ENCODE measurements at places on chromosomes 5 and 9. TPM values are rescaled to one million over a fixed set of nuclear protein-coding genes. Genes with fewer than 3 reads are reported as not detected.

GRCh38 chr9:115104908-115105307 lies 13.0 kb downstream of the TNC start:
- DNase-seq: no peak

DNA sequence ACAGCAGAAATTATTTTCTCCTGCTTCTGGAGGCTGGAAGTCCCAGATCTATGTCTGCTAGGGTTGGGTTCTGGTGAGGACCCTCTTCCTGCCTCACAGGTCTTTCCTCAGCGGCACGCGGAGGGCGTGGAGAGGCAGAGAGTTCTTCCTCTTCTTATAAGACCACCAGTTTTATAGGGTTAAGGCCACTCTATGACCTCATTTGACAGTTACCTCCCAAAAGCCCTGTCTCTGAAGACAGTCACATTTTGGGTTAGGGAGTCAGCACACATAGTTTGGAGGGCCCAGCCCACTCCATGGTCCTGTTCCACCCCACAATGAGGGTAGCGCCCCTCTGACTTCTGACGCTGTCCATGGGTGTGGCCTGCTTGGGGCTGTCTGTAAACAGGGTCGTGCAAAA lies 46.7 kb downstream of the TRIP13 start:
- DNase-seq: no peak

The WWC1 gene
- 1.0 TPM for polyA plus RNA-seq

The FOXD4L6 gene
- not detected for polyA plus RNA-seq

GRCh38 chr9:133352635-133353340 lies 3.5 kb downstream of the SURF1 start:
- DNase-seq: no peak

The CBY3 gene
- 0.61 TPM for polyA plus RNA-seq

GRCh38 chr5:57102905-57103255 lies 71.0 kb upstream of the GPBP1 start:
- no peak for DNase-seq

DNA sequence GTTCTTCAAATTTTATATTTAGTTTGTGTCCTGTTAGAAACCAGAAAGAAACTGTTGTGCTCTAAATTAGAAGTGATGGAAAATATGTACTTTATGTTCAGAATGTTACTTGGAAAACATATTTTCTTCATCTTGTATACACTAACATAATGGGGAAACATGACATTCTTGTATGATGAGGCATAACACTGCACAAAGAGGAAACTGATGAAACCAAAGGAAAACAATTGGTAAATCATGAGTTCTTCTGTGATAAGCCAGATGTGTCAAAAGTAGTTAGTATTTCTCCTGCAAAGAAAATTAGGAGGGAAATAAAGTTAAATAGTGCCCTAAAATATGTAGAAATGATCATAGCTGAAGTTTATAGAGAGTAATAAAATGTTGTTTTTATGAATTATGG lies 111.1 kb upstream of the FBN2 start:
- DNase-seq: no peak

The GRM6 gene
- polyA plus RNA-seq: 0.72 TPM

The LHX2 gene
- 2.0 TPM for polyA plus RNA-seq

GRCh38 chr9:123823194-123823947 lies 106.6 kb downstream of the DENND1A start:
- DNase-seq: no peak

The CNTNAP3B gene
- polyA plus RNA-seq: 6.3 TPM

The KIF4B gene
- polyA plus RNA-seq: not detected

DNA sequence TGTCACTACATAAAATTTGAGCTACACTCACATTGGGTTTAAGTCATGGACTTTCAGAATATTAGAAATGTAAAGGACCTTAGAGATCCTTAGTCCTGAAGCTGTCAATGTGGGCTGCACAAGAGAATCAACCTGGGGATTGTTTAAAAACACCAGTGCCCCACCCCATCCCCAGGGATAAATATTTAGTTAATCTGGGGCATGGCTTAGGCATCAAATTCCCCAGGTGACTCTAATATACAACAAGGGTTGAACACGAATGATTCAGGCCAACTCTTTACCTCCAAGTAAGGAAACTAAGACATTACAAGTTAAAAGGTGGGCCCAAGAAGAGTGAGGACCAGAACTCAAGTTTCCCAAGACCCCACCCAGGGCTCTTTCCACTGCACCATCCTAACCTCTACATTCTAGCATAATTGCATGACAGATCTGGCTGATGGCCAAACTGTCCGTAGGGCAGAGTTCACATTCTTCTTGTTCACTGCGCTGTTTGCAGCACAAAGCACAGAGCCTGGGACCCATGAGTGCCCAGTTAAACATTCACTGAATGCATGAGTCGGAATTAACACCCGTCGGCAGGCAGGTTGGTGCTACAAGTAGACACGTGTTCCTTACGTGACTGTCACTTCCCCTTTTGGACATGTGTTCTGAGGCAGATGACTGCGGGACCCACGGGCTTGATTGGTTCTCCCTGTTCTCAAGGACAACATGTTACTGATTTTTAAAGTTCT lies 25.2 kb downstream of the CYFIP2 start:
- no peak for DNase-seq

GRCh38 chr9:16282216-16282615 lies 588.3 kb downstream of the BNC2 start:
- no peak for DNase-seq

The PCDHA3 gene
- polyA plus RNA-seq: 0.18 TPM

DNA sequence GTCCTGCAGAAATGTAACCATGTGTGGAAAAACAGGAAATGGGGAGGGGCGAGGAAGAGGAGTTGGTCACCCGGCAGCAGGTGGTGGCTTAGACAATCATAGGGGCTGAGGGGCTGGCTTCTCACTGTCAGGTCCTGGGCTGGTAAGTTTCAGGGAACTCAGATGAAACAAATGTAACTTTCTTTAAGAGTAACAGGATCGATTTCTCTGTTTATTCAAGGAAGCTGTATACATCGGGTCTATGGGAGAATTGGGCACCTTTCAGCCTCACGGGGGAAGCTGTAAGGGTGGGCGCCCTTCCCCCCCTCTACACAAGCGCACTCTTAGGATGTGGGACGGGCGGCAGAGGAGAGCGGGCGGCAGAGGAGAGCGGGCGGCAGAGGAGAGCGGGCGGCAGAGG lies 104.3 kb upstream of the SIMC1 start:
- no peak for DNase-seq

GRCh38 chr9:115278326-115279035 lies 160.5 kb upstream of the TNC start:
- no peak for DNase-seq

- DNase-seq: no peak
Observed at GRCh38 chr5:162786234-162786633, 651.2 kb upstream of the CCNG1 start.

GRCh38 chr5:147832541-147832940 lies 1.1 kb upstream of the SPINK1 start:
- DNase-seq: no peak

The FBP1 gene
- polyA plus RNA-seq: 0.45 TPM

The ORM2 gene
- 0.37 TPM for polyA plus RNA-seq

- DNase-seq: no peak
Observed at GRCh38 chr5:169416583-169417196, 115.8 kb upstream of the SLIT3 start.

DNA sequence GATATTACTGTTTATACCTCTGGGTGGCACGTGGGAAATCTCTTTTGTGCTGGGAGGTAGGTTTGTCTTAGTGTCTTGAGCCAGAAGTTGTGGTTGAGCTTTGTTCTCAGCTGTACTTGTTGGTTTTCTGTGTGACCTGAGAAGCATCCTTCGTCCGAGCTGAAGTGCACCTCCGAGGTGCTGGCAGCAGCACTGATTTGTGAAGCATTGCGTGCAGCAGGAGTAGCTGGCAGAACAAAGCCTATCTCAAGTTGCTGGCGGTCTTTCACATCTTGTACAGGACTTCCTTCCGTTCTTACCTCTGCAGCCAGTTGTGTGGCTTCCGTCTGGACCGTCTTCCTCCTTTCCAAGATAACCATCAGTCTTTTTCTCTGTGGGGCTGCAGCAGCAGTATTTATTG lies 4.3 kb downstream of the PRRC2B start:
- no peak for DNase-seq

DNA sequence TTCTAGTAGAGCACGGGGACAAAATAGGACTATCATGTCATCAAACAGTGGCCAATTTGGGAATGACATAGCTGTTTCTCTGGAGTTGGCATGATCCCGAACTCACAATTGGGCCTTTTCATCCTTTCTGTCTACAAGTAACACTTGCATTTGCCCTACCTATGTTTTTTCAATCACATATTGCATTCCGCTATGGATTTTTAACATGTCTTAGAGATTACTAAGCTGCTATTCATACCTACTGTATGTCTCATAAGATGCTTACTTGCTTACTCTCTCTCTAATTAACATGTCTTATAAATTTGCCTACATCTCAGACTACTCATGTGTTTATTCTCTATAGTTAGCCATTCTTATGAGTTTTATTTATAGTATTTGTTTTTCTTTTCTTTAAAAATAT lies 341.2 kb upstream of the CTNND2 start:
- no peak for DNase-seq

DNA sequence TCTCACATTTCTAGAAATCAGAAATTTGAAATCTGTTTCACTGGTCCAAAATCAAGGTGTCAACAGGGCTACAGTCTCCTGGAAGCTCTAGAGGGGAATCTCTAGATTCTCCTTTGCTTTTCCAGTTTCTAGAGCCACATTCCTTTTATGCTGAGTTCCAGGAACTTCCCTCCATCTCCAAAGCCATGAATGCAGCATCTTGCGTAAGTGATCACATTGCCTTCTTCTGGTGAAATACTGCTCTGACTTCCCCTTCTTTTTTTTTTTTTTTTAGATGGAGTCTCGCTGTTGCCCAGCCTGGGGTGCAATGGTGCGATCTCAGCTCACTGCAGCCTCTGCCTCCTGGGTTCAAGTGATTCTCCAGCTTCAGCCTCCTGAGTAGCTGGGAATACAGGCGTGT lies 23.8 kb downstream of the GDA start:
- DNase-seq: no peak

GRCh38 chr5:132742158-132742557 lies 4.8 kb upstream of the KIF3A start:
- DNase-seq: no peak

DNA sequence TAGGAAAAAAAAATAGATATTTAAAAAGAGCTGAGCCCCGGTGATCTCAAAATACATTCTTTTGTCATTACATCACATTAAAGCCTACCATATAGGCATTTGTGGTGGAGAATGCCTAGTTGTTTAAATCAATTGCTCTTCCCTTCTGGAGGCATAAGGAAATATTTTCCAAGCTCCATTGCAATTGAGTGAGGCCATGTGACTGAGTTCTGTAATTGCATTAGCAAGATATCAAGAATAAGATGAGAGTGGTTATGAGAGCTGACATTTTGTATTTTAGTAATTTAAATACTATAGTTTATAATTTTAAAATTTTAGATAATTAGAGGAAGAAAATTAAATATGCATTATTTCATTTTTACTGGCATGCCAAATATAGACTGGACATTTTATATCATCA lies 1195.9 kb downstream of the DTWD2 start:
- DNase-seq: no peak

DNA sequence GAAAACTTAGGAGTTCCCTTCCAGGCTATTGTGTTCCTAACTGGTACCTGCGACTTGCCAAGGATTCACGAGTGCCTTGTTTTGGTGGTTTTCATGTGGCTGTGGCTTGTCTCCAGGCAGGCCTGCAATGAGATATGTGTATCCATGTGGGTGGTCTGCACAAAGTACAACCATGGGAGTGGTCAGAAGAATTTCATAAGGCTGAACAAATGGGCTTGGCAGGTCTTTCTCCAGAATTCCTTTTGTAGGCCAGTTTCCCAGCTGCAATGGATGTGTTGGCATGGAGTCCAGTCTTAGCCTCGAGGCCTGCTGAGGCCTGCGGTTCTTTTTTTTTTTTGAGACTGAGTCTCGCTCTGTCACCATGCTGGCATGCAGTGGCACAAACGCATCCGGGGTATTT lies 28.8 kb upstream of the MELK start:
- peak; percentile 33 for DNase-seq

- no peak for DNase-seq
Observed at GRCh38 chr5:139461698-139462097, 845 bp downstream of the ECSCR start.

The KLF4 gene
- 27.6 TPM for polyA plus RNA-seq

DNA sequence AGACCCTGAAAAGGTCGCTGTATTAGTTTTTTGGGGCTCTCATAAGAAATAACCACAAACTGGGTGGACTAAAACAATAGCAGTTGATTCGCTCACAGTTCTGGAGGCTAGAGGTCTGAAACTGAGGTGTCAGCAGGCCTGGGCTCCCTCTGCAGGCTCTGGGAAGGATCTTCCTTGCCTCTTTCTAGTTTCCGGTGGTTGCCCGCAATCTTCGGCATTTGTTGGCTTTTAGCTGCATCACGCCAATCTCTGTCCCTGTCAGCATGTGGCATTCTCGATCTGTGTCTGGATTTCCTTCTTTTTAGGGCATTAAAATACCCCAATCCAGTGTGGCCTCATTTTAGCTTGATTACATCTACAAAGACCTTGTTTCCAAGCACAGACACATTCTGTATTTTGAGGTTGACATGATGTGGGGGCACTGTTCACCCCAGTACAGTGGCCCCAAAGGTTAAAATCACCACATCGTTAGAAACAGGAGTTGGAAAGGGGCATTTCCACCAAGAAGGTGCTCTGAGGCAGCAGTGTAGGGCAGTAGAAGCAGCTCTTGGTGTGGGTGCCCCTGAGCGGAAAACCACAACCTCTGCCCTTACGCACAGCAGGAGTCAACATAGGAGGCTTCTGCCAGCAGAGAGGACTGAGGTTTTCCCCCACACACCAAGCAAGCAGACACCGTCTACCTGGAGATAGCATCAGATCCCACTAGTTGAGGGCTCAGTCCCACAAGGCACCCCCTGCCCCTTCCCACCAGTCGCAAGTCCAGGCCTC lies 13.5 kb downstream of the ZNF79 start:
- DNase-seq: no peak

The PFN3 gene
- not detected for polyA plus RNA-seq

- DNase-seq: no peak
Observed at GRCh38 chr5:149748471-149749094, 18.5 kb downstream of the PPARGC1B start.

DNA sequence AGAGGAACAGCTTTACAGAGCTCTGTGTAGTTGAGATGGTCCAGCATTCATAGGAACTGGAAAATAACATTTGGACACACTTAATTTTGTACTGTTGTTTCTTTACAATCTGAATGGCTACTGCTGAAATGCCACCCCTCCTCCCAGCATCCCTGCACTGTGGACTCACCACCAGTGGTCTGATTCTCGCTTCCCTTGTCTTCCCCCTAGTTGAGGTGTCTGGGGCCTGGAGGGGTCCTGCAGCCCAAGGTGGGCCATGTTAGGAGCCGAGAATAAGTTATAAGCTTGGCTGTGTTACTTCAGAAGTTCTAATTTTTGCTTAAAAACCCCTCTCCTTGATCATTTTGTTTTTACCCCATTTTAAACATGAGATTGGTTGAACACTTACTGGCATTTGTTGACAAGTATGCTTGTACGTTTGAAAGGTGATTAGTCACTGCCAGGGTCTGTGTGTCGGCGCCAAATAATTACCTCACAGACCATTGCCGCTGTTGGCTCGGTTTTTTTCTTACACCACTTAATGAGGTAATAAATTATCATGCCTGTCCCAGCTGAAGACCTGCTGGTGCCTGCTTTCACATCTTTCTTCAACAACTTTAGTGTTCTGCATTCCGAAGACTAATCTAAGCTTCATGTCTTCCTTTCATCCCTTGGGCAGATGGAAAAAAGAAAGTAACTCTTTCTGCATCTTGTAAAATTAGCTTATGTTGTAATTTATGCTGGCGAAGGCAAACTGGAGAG lies 65.8 kb downstream of the MCCC2 start:
- no peak for DNase-seq

GRCh38 chr9:27599102-27599869 lies 26.0 kb upstream of the C9orf72 start:
- no peak for DNase-seq

- no peak for DNase-seq
Observed at GRCh38 chr9:76203373-76203772, 190.9 kb downstream of the RFK start.

Measured in hindlimb muscle (tissue), 1 donor.